Stimulated activated CD4-positive, alpha-beta T cell treated with anti-CD3 and anti-CD28 coated beads, TNF-alpha, amount 100 ng/mL, for 24 hours (primary cell): ENCODE measurements at places on chromosomes 6 and 20.

DNA sequence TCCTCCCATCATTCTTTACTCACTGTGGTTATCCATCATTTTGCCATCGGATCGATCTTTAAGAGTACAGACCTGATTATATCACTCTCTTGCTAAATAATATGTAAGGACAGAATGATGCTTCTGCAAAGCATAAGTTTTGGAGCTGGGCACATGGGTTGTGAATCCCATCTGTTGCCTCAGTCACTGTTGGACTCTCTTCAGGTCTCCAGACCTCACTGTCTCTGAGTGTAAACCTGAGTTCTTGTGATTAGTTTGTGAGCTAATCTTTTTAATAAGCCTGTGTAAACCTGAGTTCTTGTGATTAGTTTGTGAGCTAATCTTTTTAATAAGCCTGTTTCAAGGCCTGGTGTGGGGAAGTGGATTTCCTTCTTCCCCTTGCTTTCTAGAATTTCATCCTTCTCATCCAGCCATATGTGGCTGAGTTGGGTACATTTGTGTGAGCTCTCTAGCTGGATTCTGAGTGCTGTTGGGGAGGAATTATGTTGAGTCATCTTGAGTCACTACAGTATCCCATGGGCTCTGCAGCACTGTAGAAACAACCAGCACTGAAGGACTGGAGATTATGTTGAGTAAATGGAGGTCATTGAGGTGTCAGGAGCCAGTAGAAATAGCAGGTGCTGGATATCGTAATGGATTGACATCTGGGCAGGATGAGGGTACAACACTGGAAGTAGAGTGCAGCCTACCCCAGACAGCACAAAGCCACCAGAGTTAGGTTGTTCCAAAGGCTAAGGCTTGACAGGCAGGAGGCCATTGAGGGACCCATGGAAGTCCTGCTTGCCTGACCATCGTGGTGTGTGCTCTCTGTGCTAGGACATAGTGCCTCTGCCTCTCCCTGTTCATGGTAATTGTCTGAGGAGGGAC lies 52.4 kb downstream of the SCAND1 start:
- no peak for DNase-seq

DNA sequence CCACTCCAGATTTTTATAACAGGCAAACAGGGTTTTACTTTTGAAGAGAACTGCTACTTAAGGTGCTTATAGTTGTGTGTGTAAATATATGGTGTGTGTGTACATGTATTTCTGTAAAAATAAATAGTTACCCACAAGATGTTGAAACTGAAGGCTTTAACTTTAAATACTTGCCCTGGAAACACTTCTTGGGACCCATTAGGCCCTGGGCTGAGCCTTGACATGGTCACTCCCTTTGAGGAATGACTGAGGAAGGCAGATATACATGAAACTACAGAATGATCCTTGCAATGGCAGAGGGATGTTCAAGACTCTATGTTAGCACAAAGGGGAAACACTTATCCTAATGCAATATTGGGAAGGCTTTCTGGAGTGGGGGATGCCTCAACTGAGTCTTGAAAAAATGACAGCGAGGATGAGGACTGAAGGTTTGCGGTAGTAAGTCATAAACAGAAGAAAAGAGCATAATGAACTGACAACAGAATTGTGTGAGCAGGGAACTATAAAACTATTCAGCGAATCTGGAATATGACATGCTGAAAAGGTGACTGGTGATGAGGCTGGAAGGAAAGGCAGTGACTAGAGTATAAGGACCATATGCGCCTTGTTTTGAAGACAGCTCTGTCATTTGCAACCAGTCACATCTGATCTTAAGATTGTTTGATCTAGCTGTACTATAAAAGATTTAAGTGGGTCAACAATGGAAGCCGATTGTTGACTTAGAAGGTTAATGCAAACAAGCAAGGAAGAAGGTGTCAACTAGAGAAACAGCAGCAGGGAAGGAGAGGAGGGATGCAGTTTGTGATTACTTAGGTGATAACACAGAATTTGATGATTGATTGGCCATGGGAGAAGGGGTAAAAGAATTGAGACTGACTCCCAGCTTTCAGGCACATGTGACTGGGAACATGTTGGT lies 64.4 kb upstream of the COL21A1 start:
- DNase-seq: no peak

- DNase-seq: no peak
These were observed 185.0 kb upstream of the SGK1 start for GRCh38 chr6:134502614-134503549.

DNA sequence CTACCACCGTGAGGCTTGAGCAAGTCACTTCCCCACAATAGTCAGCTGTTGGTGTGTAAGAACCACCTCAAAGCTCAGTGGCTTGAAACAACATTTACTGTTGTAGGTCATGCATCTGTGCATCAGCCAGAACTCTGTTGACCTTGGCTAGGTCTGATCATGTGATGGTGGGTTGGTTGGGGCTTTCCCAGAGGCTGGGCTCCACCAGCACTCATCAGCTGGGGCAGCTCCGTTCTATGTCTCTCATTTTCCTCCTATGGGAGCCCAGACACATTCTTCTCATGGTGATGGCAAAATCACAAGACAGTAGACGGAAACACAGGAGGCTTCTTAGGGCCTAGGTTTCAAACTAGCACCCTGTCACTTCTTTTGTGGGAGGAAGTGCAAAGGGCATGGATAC lies 42.8 kb upstream of the PSMF1 start:
- DNase-seq: no peak

- DNase-seq: no peak
These were observed 7.3 kb upstream of the HNF4A start for GRCh38 chr20:44348168-44348659.

GRCh38 chr20:23140991-23141390 lies 54.9 kb upstream of the CD93 start:
- DNase-seq: no peak

- no peak for DNase-seq
These were observed 111.3 kb upstream of the PRSS16 start for GRCh38 chr6:27136077-27136644.

- DNase-seq: no peak
These were observed 56.1 kb upstream of the CST7 start for GRCh38 chr20:24892931-24893330.

GRCh38 chr6:86217906-86218305 lies 575.2 kb upstream of the SYNCRIP start:
- no peak for DNase-seq

- DNase-seq: no peak
These were observed 49.2 kb downstream of the RPP21 start for GRCh38 chr6:30394139-30394538.

- no peak for DNase-seq
These were observed 248.0 kb upstream of the PRDM1 start for GRCh38 chr6:105838171-105838570.

GRCh38 chr20:62633598-62634329 lies 8.5 kb upstream of the SLCO4A1 start:
- no peak for DNase-seq

DNA sequence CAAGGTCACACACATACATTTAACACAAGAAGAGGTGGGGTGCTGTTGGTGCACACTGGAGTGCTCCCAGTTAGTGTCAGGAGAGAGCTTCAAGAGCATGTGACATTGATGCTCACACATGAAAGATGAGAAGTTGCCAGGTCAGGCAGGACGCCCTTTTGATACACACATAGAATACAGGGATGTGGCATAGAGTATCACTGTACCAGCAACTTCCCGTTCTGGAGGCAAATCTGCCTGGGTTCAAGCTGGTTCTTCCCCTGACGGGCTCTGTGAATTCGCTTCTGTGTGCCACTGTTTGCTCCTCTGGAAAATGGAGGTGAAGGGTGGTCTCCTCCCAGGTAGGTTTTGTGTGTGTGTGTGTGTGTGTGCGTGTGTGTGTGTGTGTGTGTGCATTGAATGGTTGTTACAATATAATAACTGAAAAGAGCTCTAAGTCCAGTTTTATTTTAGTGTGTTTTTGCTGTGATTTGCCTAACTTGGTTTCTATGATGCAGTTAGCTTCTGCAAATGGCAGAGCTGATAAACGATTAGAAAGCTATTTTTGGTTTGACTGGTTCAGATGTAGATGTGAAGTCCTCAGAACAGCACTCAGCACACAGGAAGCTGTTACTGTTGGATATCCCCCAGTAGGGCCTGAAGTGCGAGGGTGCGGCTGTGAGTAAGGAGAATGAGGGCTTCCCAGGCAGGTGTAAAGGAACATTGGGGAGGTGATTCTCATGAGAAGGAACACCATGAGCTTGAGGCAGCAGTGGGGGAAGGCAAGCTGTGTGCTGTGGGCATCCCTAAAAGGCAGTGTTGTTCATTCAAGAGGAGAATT lies 53.4 kb downstream of the HIVEP1 start:
- no peak for DNase-seq

DNA sequence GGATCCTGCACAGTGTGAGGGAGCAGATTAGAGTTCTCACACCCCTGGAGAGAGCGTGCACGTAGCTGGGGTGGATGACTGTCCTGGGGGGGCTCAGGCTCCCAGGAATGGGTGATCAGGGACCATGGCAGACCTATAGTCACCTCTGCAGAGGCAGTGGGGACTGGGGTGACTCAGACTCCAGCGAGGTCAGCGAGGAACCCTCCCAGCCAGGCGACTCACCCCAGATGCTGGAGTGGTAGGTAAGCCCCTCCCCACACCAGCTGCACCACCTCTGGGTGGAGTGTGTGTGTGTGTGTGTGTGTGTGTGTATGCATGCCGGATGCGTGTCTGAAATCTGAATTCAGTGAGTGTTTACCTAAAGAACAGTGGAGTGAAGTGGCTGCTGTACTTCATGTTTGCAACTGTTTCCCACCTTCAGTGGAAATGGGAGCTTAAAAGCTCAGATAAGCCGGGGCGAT lies 17.4 kb upstream of the GTSF1L start:
- no peak for DNase-seq

DNA sequence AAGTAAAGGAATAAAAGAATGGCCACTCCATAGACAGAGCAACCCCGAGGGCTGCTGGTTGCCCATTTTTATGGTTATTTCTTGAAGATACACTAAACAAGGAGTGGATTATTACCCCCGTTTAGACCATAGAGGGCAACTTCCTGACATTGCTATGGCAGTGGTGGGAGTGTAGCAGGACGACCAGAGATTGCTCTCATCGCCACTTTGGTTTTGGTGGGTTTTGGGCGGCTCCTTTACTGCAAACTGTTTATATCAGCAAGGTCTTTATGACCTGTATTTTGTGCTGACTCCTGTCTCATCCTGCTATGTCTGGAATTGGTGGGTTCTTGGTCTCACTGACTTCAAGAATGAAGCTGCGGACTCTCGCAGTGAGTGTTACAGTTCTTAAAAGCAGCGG lies 78.7 kb downstream of the C6orf52 start:
- no peak for DNase-seq

- no peak for DNase-seq
These were observed 25.7 kb downstream of the STX11 start for GRCh38 chr6:144176043-144176442.

GRCh38 chr20:11919581-11919980 lies 1.9 kb downstream of the BTBD3 start:
- DNase-seq: no peak

DNA sequence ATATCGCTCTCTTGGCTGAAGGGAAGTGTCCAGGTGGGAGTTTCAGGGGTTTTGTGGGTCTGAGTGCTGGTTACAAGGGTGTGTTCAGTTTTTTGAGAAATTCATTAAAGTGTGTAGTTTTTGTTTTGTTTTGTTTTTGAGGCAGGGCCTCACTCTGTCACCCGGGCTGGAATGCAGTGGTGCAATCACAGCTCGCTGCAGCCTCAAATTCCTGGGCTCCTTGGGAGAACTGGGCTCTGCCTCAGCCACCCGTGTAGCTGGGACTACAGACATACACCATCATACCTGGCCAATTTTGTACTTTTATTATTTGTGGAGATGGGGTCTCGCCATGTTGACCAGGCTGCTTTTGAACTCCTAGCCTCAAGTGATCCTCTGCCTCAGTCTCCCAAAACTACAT lies 51.2 kb upstream of the RALGAPA2 start:
- no peak for DNase-seq

GRCh38 chr6:32442977-32443552 lies 3.4 kb downstream of the HLA-DRA start:
- DNase-seq: no peak

GRCh38 chr20:62827311-62828038 lies 10.6 kb downstream of the COL9A3 start:
- DNase-seq: no peak

GRCh38 chr6:149340200-149340599 lies 22.7 kb downstream of the TAB2 start:
- no peak for DNase-seq

DNA sequence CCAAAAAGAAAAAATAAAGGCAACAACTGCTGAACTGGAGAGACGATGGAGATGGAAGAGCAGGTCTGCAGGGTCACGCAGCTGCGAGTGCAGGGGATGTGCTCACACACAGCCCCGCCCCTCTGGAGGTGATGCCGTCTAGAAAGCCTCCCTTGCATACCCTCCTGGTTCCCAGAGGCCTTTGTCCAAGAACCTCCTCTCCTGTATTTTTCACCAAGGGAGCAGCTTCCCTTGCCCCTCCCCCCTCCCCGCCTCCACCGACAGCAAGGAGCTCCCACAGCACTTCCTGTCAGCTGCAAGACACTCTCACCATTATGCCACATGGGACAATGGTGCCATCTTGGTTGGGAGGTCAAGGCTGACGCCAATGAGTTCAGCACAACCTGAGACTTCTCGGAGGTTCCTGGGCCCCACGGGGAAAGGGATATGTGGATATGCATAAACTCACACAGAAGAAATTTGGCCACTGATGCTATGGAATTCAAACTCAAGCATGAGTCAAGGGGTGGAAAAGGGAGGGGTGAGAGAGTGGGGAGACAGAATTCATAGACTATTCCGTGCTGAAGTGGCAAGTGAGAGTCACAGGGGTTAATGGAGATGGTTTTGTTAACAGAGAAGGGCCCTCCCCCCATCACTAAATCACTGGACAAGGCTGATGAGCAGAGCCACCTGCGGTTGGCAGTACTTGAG lies 132.9 kb downstream of the SCML4 start:
- no peak for DNase-seq

- no peak for DNase-seq
These were observed 5.9 kb downstream of the GMEB2 start for GRCh38 chr20:63620991-63621390.

GRCh38 chr6:112799889-112800288 lies 452.8 kb downstream of the RFPL4B start:
- DNase-seq: no peak

DNA sequence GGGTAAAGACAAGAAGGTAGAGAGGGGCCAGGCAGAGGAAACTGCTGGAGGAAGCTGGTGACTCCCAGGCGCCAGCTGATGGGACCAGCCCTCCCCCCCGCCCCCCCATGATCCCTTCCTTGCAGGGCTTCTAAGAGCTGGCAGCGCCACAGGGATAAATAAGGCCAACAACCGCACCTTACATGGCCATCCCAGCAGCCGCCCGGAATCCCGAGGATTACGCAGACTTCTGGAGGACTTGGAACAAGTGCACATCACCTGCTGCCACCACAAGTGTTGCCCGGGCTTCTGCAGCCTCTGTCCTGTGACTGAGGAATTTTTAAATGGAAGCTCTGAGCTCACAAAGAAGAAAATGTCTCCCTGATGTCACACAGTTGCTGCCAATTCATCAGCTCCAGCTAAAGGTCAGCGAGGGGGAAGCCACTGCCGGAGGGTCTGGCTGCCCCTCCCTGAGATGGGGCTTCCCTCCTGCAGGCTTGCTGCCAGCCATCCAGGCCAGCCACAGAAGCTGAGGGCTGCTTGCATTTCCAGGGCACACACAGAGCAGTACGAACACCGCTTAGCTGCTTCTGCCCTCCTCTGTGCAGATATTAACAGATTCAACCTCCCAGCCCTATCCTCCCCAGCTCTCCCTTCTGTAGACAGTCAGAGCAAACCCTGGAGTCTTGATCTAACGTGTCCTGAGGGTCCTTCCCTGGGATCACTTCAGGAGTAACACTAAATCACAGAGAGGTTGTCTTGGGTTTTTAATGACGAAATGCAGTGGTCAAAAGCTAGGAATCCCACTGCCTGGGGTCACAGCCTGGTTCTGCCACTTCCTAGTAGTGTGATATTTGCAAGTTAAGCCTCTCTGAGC lies 38.6 kb upstream of the PIM1 start:
- DNase-seq: no peak
